Aorta (tissue), 5 donors: ENCODE measurements at places on chromosomes 1 and 21. TPM values are rescaled to one million over a fixed set of nuclear protein-coding genes. Genes with fewer than 3 reads are reported as not detected.

The PAPPA2 gene
- not detected for polyA plus RNA-seq

The FCRL2 gene
- not detected for polyA plus RNA-seq

The AZIN2 gene
- 1.5 TPM for polyA plus RNA-seq

The CACNA1S gene
- polyA plus RNA-seq, result not detected

The AGT gene
- polyA plus RNA-seq, result 120 TPM

The UQCRHL gene
- 4.6 TPM for polyA plus RNA-seq

The MIS18A gene
- 4.8 TPM for polyA plus RNA-seq

The PALMD gene
- polyA plus RNA-seq, result 2.7 TPM

The FCRL3 gene
- polyA plus RNA-seq, result 0.03 TPM

The TNFRSF14 gene
- 137 TPM for polyA plus RNA-seq

The RGS8 gene
- not detected for polyA plus RNA-seq

The CFAP74 gene
- polyA plus RNA-seq, result not detected

The CRYAA gene
- polyA plus RNA-seq, result not detected

The KCNJ15 gene
- 0.05 TPM for polyA plus RNA-seq

The SLC45A3 gene
- polyA plus RNA-seq, result 3.0 TPM

The SPATA21 gene
- 0.33 TPM for polyA plus RNA-seq

The IL10 gene
- polyA plus RNA-seq, result 3.0 TPM

The HSD3B2 gene
- polyA plus RNA-seq, result 0.23 TPM

The IFFO2 gene
- 3.9 TPM for polyA plus RNA-seq

The UBASH3A gene
- polyA plus RNA-seq, result 0.10 TPM

The SHISA4 gene
- 76.1 TPM for polyA plus RNA-seq

The LRRC38 gene
- polyA plus RNA-seq, result not detected

The COL11A1 gene
- polyA plus RNA-seq, result not detected

The S100A5 gene
- polyA plus RNA-seq, result not detected

The ANKRD35 gene
- polyA plus RNA-seq, result 23.6 TPM

The ESPN gene
- 0.54 TPM for polyA plus RNA-seq

The CASQ1 gene
- 3.5 TPM for polyA plus RNA-seq

The LCE2C gene
- polyA plus RNA-seq, result not detected

The CDA gene
- 16.2 TPM for polyA plus RNA-seq

The ZNF648 gene
- polyA plus RNA-seq, result not detected

The KRTAP15-1 gene
- not detected for polyA plus RNA-seq

The SLC19A2 gene
- 3.5 TPM for polyA plus RNA-seq

The SPRR3 gene
- 14.9 TPM for polyA plus RNA-seq

The DMRTA2 gene
- not detected for polyA plus RNA-seq

The EDEM3 gene
- 5.5 TPM for polyA plus RNA-seq

The PEX19 gene
- 32.2 TPM for polyA plus RNA-seq

The HES3 gene
- not detected for polyA plus RNA-seq

The FAM72A gene
- polyA plus RNA-seq, result 2.4 TPM

The F13B gene
- polyA plus RNA-seq, result not detected

The NCF2 gene
- 2.2 TPM for polyA plus RNA-seq

The CDC7 gene
- polyA plus RNA-seq, result 0.13 TPM

The COL9A2 gene
- 10.1 TPM for polyA plus RNA-seq

The CD101 gene
- polyA plus RNA-seq, result not detected

The FAM131C gene
- polyA plus RNA-seq, result not detected

The TEDDM1 gene
- polyA plus RNA-seq, result not detected

The HENMT1 gene
- polyA plus RNA-seq, result 6.0 TPM

The RNPEP gene
- 31.6 TPM for polyA plus RNA-seq

The ACTA1 gene
- polyA plus RNA-seq, result 3.7 TPM

The RGS1 gene
- 23.3 TPM for polyA plus RNA-seq
